ENCODE measurements at places on chromosomes 3 and 15. TPM values are rescaled to one million over a fixed set of nuclear protein-coding genes. Genes with fewer than 3 reads are reported as not detected.
A peak's percentile ranks its signal among the peaks of the same experiment; 100 is the strongest.

The EAF2 gene
- 3.6 TPM for total RNA-seq

The PROS1 gene
- total RNA-seq = 50.5 TPM

DNA sequence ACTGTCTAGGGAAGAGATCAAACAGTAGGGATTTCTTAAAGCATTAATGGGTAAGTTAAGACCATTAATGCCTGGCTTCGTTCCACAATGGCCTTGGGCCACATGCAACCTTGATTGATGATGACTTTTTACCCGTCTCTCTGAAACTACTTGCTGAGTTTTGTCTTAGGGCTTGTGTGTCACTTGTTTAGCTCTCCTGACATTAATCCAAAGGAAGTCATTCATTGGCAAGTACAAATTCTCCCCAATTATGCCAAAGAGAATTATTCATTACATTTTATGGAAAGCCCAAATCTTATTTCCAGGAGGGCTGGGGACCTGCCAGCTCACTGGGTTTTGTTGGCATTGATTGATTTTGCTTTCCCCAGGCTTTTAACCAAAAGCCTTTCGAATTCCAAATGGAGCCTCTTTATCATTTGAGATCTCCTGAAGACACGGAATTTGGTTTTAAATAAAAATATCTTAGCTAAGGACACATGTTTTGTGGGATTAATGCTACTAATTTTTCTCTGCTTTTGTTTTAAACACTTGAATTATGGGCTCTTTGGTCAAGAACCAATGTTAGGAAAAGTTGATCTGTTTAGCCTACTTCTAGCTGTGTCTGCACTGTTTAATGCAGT, 40.7 kb downstream of the SERPINI1 start:
- no peak for DNase-seq

GRCh38 chr15:79970624-79971434, at the start of gene BCL2A1:
BCL2A1 (minus strand) TSS chr15:79971196; CDS start chr15:79971119, 77 bp downstream.
- no peak for DNase-seq

DNA sequence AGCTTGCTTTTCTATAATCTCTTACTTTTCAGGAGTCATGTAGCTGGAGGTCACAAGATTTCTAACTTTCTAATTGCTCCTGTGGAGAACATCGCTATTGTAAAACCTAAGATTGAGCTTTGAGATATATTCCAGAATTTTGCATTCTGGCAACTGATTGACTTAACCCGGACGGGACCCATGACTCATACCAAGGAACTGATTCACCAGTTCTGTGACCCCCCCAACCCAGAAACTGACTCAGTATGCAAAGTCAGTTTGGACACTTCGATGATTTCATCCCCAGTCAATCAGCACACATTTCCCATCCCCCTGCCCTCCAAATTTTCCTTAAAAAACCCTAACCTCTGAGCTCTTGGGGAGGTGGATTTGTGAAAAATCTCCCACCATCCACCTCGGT, 396.5 kb upstream of the GBE1 start:
- DNase-seq = no peak

DNA sequence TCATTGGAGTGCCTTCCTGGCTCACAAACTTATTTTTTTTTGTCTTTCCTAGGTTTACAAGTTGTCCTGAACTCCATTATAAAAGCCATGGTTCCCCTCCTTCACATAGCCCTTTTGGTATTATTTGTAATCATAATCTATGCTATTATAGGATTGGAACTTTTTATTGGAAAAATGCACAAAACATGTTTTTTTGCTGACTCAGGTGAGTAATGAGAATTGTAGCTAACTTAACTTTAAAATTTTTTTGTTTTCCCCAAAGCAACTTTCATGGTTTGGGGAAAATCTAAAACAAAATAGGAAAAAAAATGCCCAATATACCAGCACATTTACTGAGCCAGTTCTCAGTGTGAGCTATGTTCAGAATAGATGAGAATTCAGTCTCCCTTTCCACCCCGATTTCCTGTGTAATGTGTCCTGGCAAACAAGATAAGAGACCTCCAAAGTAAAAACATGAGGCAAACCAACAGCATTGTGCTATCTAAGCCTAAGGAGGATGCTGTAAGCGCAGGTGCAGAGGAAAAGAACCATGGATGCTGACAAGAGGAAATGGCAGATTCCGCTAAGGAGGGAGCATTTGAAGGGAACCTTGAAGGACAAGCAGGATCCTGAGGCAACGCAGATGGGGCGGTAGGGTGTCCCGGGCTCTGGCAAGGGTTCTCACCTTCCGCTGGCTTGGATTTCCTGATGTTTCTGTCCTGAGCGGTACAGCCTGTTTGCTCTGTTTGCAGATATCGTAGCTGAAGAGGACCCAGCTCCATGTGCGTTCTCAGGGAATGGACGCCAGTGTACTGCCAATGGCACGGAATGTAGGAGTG, 171.4 kb downstream of the CACNA1D start:
- DNase-seq = no peak

- no peak for DNase-seq
Observed at GRCh38 chr3:112466020-112466419, 33.3 kb downstream of the BTLA start.

DNA sequence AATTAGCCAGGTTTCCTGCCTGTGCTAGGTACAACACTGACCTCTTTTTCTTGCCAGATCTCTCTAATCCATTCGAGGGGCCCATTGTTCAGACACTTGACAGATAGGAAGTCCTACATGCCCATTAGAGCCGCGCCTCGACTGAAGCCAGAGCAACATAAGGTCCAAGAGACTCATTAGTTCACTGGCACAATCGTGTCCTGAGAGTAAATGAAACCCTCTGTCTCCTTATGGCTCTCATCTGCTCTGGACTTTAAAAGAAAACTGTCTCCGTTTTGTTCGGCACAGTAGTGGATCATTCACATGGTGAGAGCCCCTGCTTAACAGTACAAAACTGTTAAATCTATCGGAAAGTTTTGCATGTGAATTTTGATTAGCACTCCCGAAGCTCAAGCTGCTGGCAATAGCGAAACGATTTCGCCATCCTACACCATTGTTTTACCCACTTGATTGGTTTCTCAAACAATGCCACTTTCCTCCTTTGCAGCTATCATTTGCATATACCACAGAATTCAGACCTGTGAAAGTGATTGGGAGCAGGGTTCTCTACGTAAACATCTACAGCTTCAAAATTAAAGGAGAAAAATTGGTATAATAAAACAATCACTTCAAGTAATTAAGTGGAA, 19.0 kb upstream of the C15orf61 start:
- DNase-seq = peak; percentile 22

GRCh38 chr15:31049682-31050615, 51.6 kb downstream of the TRPM1 start:
- DNase-seq = peak; percentile 65

DNA sequence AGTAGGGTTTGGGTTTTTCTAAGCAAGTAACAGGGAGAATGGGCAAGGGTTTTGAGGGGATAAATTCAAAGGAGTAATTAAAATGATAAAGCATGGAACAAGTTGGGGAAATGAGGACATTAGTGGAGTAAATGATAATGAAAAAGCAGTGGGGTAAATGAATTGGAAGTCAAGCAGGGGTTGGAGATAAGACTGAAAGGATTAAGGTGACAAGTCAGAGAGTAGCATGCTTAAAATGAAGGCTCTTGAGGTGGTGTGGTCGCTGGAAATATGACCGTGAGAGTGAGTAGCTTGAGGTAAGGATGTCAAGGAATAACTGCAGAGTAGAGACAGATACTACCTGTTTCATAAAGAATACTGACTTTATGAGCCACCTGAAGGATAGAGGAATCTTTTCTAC, 408.5 kb downstream of the TBC1D5 start:
- DNase-seq = no peak

GRCh38 chr3:144650380-144650779, 678.8 kb downstream of the DIPK2A start:
- DNase-seq = no peak

Measured in thyroid gland (tissue), 4 donors.